ENCODE measurements at places on chromosomes 4 and X.

GRCh38 chr4:146095091-146095690 lies 80.3 kb upstream of the LSM6 start:
- no peak for DNase-seq

- DNase-seq: no peak
Measured at GRCh38 chr4:162234595-162234994, 70.8 kb upstream of the FSTL5 start.

- no peak for DNase-seq
Measured at GRCh38 chrX:44235534-44235933, 107.9 kb downstream of the EFHC2 start.

DNA sequence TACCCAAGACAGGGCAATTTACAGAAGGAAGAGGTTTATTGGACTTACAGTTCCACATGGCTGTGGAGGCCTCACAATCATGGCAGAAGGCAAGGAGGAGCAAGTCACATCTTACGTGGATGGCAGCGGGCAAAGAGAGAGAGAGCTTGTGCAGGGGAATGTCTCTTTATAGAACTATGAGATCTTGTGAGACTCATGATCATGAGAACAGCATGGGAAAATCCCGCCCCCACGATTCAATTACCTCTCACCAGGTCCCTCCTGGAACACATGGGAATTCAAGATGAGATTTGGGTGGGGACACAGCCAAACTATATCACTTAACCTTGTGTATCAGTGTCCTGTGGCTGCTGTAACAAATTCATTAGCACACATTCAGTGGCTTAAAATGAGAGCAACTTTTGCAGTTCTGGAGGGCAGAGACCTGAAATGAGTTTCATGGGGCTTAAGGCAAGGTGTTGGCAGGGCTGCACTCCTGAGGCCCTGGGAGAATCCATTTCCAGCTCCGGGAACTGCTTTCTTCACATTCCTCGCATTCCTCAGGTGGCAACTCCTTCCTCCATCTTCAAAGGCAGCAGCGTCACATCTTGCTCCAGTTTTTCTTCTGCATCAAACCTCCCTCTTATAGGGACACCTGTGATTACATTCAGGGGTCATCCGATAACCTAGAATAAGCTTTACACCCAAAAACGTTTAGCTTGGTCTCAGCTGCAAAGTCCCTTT lies 22.3 kb upstream of the NSG1 start:
- DNase-seq: no peak

DNA sequence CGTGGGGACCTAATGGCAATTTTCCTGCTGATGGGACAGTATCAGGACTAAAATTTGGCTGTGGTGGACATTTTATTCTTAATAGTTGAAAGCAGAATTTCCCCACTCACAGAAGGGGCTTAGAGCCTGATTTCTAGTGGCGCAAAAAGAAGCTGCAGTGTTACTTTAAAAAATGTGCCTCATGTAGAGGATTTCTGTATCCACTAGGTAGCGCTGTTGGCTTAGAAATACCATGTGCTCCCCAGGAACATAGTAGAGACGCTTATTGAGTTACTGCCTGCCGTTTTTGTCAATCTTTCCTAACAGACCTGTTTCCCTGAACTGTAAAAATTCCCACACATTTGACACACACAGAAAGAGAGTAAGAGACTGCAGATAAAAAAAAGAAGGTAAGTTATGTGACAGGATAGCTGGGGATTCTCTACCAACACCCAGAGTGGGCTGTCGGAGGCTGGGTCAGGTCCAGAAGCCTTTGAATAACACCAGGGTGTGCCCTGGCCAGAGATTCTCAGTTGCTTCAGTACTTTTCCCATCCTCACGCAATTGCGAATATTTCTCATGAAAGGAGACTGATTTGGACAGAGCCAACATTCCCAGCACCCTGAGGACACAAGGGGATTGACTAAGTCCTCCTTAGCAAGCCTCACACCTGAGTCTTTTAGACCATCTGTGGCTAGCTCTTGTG lies 88.4 kb downstream of the ZXDA start:
- DNase-seq: peak; percentile 2

GRCh38 chr4:2798399-2799223 lies 5.7 kb downstream of the SH3BP2 start:
- no peak for DNase-seq

DNA sequence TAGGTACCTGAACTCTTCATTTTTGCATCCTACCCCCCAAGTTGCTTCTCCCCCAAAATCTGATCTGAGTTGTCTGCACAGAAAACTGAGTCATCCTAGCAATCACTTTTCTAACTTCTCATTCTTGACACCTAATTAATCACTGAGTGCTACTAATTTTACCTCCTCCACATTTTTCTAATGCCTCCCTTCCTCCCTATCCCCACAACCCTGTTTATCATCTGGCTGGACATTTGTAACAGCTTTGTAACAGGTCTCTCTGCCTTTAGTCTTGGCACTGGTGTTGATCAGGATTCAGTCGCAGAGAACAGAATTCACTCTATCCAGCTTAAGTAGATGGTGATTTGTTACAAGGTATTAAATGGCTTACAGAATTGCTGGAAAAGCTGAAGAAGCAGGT lies 303.9 kb upstream of the GATB start:
- no peak for DNase-seq

- no peak for DNase-seq
Measured at GRCh38 chr4:185112104-185112503, 31.0 kb upstream of the SLC25A4 start.

DNA sequence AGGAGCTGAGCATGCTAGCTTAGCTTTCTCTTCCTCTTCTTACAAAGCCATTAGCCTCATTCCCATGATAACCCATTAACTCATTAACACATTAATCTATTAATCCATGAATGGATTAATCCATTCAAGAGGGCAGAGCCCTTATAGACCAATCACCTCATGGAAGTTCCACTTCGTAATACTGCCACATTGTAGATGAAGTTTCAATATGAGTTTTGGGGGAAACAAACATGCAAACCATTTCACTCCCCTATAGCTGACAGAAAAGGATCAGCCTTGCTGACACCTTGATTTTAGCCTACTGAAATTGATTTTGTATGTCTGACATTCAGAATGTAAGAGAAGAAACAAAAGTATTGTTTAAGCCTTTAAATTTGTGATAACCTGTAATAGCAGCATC lies 251.8 kb upstream of the GALNTL6 start:
- DNase-seq: no peak

GRCh38 chr4:156197216-156197615 lies 243.6 kb upstream of the CTSO start:
- no peak for DNase-seq

DNA sequence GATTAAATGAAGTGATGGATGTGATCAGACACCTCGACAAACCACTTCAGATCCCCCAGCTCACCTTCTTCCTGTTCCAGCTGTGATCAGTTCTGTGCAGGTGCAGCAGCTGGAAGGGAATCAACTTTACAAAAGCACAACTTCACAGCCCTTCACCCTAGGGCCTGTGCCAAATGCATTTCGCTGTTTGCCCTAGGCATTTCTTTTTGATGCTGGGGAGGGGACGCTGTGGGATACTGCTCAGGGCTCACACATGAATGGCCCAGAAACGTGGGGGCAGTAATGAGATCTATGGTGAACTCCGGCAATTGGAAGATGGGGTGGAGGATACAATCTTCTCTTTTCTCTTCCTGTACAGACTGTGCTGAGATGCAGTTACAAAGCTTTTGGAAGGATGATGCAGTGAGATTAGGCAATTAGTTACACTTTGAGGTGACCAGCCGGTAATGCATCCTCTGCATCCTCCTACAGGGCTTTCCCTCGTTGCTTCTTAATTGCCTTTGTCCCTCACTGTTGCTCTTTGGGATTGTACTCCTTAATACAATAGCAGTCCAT lies 215.1 kb upstream of the PITX2 start:
- no peak for DNase-seq

DNA sequence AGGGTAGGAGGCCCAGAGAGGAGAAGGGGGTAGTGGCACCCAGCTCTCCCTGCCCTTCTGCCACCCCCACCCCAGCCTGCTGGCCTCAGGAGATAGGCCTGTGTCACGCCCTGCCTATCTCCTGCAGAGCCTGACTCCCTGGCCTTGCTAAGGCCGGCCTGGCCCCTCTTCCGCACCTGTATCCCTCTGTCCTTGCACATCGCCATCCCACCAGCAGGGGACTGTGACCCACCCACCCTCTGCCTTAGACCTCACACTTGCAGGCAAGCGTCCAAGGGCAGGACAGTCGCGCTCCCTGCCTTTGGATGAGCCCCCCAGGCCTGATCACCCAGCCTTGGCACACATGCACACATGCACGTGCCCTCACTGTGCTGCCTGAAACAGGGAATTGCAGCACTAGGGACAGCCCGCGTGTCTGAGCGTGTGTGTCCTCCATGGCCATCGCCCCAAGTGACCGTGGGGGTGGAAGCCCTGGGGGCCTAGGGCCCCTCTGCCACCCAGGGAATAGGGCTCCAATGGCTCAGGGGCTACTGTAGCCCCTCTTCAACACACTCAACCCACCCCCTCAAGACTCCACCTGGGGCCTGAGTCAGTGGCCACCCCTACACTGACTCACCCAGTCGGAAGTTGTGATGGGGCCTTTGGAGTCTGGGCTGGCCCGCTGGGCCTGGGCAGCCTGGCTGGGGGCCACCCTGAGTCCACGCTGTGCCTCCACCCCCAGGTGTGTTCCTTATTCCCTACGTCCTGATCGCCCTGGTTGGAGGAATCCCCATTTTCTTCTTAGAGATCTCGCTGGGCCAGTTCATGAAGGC lies 2.1 kb downstream of the SLC6A8 start:
- DNase-seq: no peak

GRCh38 chr4:153005899-153006381 lies 69.8 kb downstream of the FHDC1 start:
- DNase-seq: no peak

- no peak for DNase-seq
Measured at GRCh38 chr4:137861682-137862081, 329.4 kb upstream of the PCDH18 start.

DNA sequence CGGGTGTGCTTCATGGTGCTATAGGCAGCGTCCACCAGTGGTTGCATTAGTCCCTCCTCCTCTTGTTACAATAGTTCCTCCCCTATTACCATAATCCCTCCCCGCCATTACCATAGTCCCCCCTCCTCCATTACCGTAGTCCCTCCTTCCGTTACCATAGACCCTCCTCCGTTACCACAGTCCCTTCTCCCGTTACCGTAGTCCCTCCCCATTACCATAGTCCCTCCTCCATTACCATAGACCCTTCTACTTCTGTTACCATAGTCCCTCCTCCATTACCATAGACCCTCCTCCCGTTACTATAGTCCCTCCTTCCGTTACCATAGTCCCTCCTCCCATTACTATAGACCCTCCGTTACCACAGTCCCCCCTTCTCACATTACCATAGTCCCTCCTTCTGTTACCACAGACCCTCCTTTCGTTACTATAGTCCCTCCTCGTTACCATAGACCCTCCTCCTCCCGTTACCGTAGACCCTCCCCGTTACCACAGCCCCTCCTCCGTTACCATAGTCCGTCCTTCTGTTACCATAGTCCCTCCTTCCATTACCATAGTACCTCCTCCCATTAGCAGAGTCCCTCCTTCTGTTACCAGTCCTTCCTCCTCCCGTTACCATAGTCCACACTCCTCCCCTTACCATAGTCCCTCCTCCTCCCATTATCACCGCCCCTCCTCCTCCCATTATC lies 129.6 kb downstream of the DHRSX start:
- DNase-seq: no peak

DNA sequence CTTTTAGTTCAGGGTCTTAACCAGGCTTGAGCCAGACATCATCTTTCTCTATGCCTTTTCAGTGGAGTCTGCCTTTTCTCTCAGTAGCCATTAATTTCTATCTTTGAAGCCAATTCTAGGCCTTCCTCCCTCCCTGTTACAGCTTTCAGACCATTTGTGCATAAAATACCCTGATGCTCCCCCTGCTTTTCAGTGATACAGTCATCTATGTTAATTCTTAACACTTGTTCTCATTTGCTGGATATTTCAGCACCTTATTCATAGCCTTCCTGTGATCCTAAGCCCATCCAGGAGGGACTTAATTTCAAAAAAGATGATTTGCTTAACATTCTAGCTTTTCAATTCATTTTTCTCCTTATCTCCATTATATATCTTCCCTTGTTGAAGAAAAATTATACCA lies 42.3 kb downstream of the ANXA10 start:
- DNase-seq: no peak

- no peak for DNase-seq
Measured at GRCh38 chr4:11843340-11843739, 414.6 kb upstream of the HS3ST1 start.

GRCh38 chr4:95087657-95088455 lies 330.1 kb downstream of the BMPR1B start:
- no peak for DNase-seq

GRCh38 chr4:147370881-147371280 lies 110.0 kb upstream of the EDNRA start:
- DNase-seq: no peak

DNA sequence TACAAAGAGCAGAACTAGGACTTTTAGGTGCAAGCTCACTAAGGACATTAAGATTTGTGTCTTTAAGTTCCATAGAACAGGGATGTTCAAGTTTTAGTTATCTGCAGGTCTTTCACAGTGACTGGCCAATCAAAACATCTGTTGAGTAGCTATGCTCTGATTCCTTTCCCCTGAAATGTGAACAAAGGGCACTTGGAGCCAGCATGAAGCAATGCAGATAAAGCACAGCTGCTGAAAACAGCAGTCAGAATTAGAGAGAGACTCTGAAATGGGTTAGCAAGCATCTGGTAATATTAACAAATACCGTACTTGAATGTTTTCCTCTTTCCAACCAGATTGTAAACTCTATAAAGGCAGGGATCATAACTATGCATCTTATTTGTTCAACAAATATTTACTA lies 276.9 kb downstream of the RAB28 start:
- DNase-seq: no peak

DNA sequence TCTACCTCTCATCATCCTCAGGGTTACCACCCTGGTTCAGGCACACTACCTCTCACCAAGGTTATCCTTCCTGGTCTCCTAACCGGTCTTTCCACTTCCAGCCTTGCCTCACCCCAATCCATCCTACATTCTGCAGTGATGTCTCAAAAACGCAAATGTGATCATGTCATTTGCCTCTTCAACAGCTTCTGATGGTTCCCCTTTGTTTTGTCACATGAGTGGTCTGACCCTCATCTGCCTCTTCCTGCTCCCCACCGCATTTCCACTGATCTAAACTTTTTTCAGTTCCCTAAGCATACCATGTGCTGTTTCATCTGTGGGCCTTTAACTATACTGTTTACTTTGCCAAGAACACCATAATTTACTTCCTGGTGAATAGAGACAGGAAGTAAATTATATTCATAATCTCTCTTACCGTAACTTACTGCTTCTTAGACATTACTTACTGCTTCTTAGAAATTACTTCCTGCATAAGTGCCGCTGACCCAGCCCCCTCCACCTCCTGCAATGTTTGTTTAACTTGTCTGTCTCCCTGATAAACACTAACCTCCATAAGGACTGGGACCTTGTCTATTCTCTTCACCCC lies 27.1 kb upstream of the NSUN7 start:
- DNase-seq: no peak

DNA sequence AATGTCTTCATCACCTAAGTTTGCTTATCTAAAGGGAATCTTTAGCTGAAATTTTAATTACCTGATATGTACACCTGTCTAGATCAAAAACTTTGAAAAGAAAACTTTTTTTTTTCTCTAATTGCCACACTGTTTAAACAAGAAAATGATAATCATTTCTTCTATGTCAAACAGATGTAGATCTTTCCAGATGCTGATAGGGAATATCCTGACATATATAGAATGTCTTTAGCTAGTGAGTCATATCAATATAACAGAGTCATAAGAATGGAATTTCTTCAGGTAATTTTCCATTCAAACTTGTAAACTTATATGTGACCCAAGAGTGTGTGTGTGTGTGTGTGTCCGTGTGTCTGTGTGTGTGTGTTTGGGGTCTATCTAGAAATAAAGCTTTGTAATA lies 271.9 kb downstream of the GPM6A start:
- no peak for DNase-seq
